ENCODE measurements at places on chromosomes 1 and 21. TPM values are rescaled to one million over a fixed set of nuclear protein-coding genes. Genes with fewer than 3 reads are reported as not detected.

GRCh38 chr1:121471523-121471922 lies 286.7 kb downstream of the SRGAP2C start:
- no peak for DNase-seq
- no peaks in the 10 kb centered on the region for H3K36me3 ChIP-seq
- no peaks in the 10 kb centered on the region for H3K27me3 ChIP-seq
- H3K4me1 ChIP-seq = no peaks in the 10 kb centered on the region
- H3K4me3 ChIP-seq = no peak overlapping the region

- no peaks in the 10 kb centered on the region for H3K4me1 ChIP-seq
- no peak overlapping the region for H3K27ac ChIP-seq
- H3K36me3 ChIP-seq = no peaks in the 10 kb centered on the region
- H3K27me3 ChIP-seq = no peaks in the 10 kb centered on the region
- no peak overlapping the region for H3K4me3 ChIP-seq
- DNase-seq = no peak
These were observed 39.9 kb upstream of the ABCA4 start for GRCh38 chr1:94160811-94161210.

- H3K36me3 ChIP-seq = no peaks in the 10 kb centered on the region
- H3K4me3 ChIP-seq = no peak overlapping the region
- no peak for DNase-seq
- H3K4me1 ChIP-seq = no peaks in the 10 kb centered on the region
- H3K27me3 ChIP-seq = no peaks in the 10 kb centered on the region
- H3K27ac ChIP-seq = no peak overlapping the region
These were observed 96.1 kb upstream of the ZC3H11B start for GRCh38 chr1:219708919-219709543.

GRCh38 chr1:176391621-176392020 lies 71.4 kb upstream of the PAPPA2 start:
- no peaks in the 10 kb centered on the region for H3K27me3 ChIP-seq
- no peaks in the 10 kb centered on the region for H3K4me1 ChIP-seq
- H3K36me3 ChIP-seq = no peaks in the 10 kb centered on the region
- no peak overlapping the region for H3K4me3 ChIP-seq
- no peak for DNase-seq

- DNase-seq = no peak
- no peaks in the 10 kb centered on the region for H3K4me1 ChIP-seq
- no peaks in the 10 kb centered on the region for H3K27me3 ChIP-seq
- no peaks in the 10 kb centered on the region for H3K36me3 ChIP-seq
- no peak overlapping the region for H3K4me3 ChIP-seq
These were observed 15.1 kb downstream of the INAVA start for GRCh38 chr1:200909757-200910239.

GRCh38 chr1:150765296-150765976 lies at the start of gene CTSS:
Gene CTSS (minus strand): TSS chr1:150765778. CDS start chr1:150764763, 1,015 bp downstream.
- peak within 1 kb of the TSS; percentile 84 for H3K27ac ChIP-seq
- DNase-seq = no peak
- H3K27me3 ChIP-seq = no peaks in the 10 kb centered on the region
- peak within 1 kb of the TSS; percentile 48 for H3K4me3 ChIP-seq
- no peaks in the 10 kb centered on the region for H3K36me3 ChIP-seq

DNA sequence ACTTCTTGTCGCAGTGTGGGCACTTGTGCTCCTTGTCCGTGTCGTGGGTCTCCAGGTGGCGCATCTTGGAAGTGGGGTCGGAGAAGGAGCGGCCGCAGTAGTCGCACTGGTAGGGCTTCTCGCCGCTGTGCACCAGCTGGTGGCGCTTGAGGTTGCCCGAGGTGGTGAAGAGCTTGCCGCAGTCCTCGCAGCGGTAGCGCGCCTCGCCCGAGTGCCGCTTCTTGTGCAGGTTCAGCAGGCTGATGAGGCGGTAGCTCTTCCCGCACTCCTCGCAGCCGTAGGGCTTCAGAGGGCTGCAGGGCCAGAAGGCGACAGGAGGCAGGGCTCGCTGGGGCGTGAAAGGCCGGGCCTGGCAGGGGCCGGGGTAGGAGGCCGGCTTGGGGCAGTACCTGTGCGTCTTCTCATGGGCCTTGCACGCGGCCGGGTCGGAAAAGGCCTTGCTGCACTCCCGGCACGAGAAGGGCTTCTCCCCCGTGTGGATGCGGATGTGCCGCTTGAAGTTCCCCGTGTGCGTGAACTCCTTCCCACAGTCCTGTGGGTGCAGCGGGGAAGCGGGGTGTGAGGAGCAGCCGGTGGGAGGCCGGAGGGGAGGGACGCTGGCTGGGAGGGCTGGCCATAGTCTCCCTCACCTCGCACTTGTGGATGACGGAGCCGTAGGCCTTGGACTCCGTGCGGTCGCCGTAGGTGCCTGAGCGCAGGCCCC lies 31.4 kb downstream of the ZBTB17 start:
- no peak for DNase-seq
- H3K36me3 ChIP-seq = peaks cover 78% of the 10 kb centered on the region
- no peaks in the 10 kb centered on the region for H3K27me3 ChIP-seq
- no peak overlapping the region for H3K27ac ChIP-seq
- H3K4me1 ChIP-seq = peaks cover 23% of the 10 kb centered on the region

DNA sequence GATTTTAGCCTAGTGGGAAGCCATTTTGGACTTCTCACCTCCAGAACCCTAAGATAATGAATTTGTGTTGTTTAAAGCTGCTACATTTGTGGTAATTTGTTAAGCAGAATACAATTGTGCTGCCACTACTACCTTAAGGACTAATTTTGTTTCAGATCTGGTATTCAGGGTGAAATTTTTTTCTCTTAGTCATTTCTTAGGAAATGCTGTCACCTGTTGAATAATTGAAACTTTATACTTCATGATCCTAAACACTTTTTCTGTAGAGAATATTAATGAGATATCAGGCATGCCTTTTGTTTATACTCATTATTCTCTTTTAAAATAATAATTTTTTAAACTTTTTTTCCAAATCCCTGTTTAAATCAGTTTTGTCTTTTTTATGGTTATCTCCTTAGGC lies 246.8 kb downstream of the TGFB2 start:
- no peak overlapping the region for H3K4me3 ChIP-seq
- no peaks in the 10 kb centered on the region for H3K36me3 ChIP-seq
- no peak overlapping the region for H3K27ac ChIP-seq
- H3K27me3 ChIP-seq = no peaks in the 10 kb centered on the region

DNA sequence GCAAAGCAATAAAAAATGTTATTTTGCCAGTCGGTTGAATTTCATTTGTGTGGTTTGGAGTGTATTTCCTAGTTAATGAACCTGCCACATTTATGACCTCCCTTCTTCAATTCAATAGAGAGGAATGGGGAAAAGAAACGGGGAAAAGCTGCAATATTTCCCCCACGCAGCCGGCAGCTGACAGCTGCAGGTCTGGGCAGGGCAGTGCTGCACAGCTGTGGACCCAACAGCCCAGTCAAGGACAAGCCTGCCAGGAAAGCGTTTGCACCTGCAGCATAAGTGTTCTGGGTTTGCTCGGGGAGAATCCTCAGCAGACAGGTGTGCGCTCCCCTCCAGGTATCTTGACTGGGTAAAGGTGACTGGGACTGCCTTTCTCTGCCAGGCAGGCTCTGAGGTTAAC lies 53.4 kb downstream of the FBXO2 start:
- H3K4me1 ChIP-seq = no peaks in the 10 kb centered on the region
- no peak overlapping the region for H3K4me3 ChIP-seq
- peaks cover 4% of the 10 kb centered on the region for H3K27me3 ChIP-seq
- no peaks in the 10 kb centered on the region for H3K36me3 ChIP-seq
- no peak for DNase-seq
- H3K27ac ChIP-seq = no peak overlapping the region

- no peak overlapping the region for H3K4me3 ChIP-seq
- H3K27ac ChIP-seq = no peak overlapping the region
- no peak for DNase-seq
- peaks cover 8% of the 10 kb centered on the region for H3K4me1 ChIP-seq
- H3K27me3 ChIP-seq = peaks cover 71% of the 10 kb centered on the region
These were observed 5.4 kb upstream of the ADORA1 start for GRCh38 chr1:203122159-203122558.

- no peaks in the 10 kb centered on the region for H3K4me1 ChIP-seq
- no peaks in the 10 kb centered on the region for H3K27me3 ChIP-seq
- H3K4me3 ChIP-seq = no peak overlapping the region
- no peak for DNase-seq
- H3K36me3 ChIP-seq = no peaks in the 10 kb centered on the region
- H3K27ac ChIP-seq = no peak overlapping the region
These were observed 922.8 kb upstream of the ADGRL4 start for GRCh38 chr1:79929356-79929755.

GRCh38 chr21:28256420-28256831 lies 736.3 kb downstream of the LTN1 start:
- H3K27ac ChIP-seq = no peak overlapping the region
- no peaks in the 10 kb centered on the region for H3K27me3 ChIP-seq
- no peaks in the 10 kb centered on the region for H3K4me1 ChIP-seq
- no peak for DNase-seq

DNA sequence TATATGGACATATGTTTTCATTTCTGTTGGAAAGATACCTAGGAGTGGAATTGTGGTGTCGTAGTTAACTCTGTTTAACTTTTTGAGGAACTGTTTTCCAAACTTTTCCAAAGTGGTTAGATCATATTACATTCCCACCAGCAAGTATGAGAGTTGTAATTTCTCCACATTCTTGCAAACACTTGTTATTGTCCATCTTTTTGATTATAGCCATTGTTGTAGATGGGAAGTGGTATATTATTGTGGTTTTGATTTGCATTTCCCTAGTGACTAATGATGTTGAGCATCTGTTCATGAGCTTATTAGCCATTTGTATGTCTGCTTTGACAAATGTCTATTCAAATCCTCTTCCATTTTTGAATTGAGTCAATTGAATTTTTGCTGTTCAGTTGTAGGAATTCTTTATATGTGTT lies 19.8 kb downstream of the CAMTA1 start:
- no peaks in the 10 kb centered on the region for H3K36me3 ChIP-seq
- peaks cover 23% of the 10 kb centered on the region for H3K4me1 ChIP-seq
- H3K4me3 ChIP-seq = no peak overlapping the region

DNA sequence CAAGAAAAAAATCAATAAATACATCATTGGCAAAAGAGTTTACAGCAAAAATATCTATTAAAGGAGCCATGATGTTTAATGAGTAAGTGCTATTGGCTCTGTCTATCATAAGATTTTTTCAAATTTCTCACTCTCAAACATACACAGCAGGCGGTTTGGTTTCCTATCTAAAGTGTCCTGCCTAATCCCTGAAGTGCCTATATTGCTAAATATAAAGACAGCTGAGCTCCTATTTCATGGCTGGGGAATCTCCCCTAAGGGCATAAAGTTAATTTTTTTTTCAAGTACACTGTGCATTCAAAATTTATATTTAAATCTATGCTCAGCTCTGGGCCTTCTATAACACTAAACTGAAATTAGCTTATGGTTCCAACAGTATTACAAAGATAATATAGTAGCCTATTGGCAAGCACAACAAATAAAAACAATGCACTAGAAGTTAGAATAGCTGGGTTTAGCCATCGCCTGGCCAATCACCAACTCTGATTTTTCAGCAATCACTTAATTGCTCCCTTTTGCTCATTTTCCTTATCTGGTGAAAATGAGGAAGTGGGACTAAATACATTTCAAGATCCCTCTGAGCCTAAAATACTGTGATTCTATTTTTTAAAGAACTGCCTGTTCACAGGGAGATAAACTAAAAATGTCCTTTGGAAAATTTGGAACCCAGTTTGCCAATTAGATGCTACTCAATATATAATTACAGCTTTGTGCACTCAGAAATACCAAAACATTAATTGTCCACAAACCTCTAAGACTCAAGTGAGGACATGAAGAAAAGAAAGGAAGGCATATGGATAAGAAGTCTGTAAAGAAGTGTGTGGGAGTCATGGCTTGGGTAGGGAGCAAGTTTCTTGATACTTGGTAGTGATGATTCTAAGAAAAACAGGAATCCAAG lies 62.5 kb downstream of the WDR64 start:
- no peak overlapping the region for H3K27ac ChIP-seq
- DNase-seq = no peak
- H3K36me3 ChIP-seq = no peaks in the 10 kb centered on the region
- H3K4me1 ChIP-seq = no peaks in the 10 kb centered on the region
- H3K27me3 ChIP-seq = peaks cover 4% of the 10 kb centered on the region

GRCh38 chr1:172629170-172629569 lies 29.7 kb upstream of the FASLG start:
- H3K27me3 ChIP-seq = no peaks in the 10 kb centered on the region
- no peaks in the 10 kb centered on the region for H3K36me3 ChIP-seq
- H3K4me3 ChIP-seq = no peak overlapping the region
- no peak overlapping the region for H3K27ac ChIP-seq
- no peaks in the 10 kb centered on the region for H3K4me1 ChIP-seq

DNA sequence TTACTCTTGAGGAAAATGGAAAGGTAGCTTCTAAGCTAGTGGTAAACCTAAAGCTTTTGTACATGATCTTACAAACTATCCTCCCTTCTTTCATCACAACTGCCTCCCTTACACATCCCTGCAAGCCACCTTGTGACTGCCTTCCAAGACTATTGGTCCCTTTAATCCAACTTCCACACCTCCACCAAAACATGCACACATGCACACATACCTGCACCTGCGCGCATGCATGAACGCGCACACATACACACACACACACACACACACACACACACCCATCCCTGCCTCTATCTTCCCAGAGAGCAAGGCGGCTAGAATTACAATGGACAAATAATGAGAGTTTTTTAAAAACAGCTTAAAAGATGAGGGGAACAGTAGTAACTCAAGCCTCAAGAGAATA lies 58.3 kb downstream of the LUZP1 start:
- peaks cover 25% of the 10 kb centered on the region for H3K4me1 ChIP-seq
- no peak overlapping the region for H3K27ac ChIP-seq
- H3K36me3 ChIP-seq = peaks cover 17% of the 10 kb centered on the region
- no peaks in the 10 kb centered on the region for H3K27me3 ChIP-seq
- H3K4me3 ChIP-seq = no peak overlapping the region

GRCh38 chr1:154551474-154551873 lies 7.0 kb downstream of the UBE2Q1 start:
- no peaks in the 10 kb centered on the region for H3K27me3 ChIP-seq
- peaks cover 77% of the 10 kb centered on the region for H3K36me3 ChIP-seq

- no peak for DNase-seq
- H3K27ac ChIP-seq = no peak overlapping the region
- peaks cover 57% of the 10 kb centered on the region for H3K27me3 ChIP-seq
- H3K4me3 ChIP-seq = no peak overlapping the region
- peaks cover 7% of the 10 kb centered on the region for H3K4me1 ChIP-seq
These were observed 800 bp upstream of the FAM163A start for GRCh38 chr1:179742291-179742690.

GRCh38 chr1:163875200-163875926 lies 553.6 kb downstream of the NUF2 start:
- no peak overlapping the region for H3K27ac ChIP-seq
- H3K4me1 ChIP-seq = no peaks in the 10 kb centered on the region
- no peaks in the 10 kb centered on the region for H3K27me3 ChIP-seq

The SH3BGR gene
- 3.1 TPM for total RNA-seq

The IGSF9 gene
- total RNA-seq = 2.2 TPM

The YIPF1 gene
- total RNA-seq = 24.1 TPM

The PAQR7 gene
- 10.8 TPM for total RNA-seq

The DYNLT5 gene
- 3.3 TPM for total RNA-seq
